ENCODE measurements at places on chromosomes 2 and 18.

DNA sequence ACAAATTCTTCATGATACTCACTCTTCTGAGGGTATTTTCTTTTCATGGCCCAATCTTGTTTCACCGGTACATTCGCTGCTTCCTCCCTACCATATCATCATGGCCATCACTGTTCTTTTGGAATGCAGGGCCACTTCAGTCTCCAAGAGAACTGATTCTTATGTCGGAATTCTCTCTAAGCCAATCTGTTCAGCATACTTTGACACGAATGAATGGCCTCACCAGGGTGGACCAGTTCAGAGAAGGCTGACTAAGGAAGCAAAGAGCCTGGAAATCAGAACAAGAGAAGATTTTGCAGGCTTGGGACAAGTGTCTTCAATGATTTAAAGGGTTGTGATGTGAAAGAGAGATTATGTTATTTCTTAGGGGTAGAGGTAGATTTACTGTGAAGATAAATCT lies 5.0 kb upstream of the EPB41L5 start:
- DNase-seq: no peak

GRCh38 chr2:231001036-231001435 lies 5.1 kb downstream of the SPATA3 start:
- no peak for DNase-seq

GRCh38 chr18:80009661-80010550 lies 21.5 kb upstream of the TXNL4A start:
- no peak for DNase-seq

GRCh38 chr2:110905217-110905616 lies 172.8 kb downstream of the ACOXL start:
- DNase-seq: no peak

DNA sequence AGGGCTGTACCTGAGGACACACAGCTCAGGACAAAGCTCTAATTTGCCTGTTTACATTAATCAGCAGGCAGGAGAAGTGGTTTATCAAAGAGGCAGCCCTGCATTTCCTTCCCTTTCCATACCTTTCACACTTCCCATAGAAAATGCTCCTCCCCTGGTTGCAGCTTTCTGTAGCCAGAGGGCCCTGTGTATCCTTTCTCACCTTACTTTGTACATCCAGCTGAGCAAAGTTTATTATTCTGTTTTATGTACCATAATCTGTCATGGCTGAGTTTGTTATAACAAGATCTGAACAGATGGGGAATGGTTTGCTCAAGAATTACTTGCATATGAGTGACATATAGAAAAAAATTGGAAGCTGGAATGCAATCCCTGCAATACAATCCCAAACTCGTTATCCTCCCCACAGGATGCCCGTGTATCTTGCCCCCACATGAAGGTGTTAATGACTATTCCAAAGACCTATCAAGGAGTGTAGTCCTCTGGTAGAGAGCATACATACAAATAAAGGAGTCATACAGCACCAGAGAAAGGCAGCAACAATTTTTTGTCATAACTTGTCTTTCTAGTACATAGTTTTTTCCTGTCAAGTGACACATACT lies 1025.8 kb upstream of the KLHL29 start:
- no peak for DNase-seq

DNA sequence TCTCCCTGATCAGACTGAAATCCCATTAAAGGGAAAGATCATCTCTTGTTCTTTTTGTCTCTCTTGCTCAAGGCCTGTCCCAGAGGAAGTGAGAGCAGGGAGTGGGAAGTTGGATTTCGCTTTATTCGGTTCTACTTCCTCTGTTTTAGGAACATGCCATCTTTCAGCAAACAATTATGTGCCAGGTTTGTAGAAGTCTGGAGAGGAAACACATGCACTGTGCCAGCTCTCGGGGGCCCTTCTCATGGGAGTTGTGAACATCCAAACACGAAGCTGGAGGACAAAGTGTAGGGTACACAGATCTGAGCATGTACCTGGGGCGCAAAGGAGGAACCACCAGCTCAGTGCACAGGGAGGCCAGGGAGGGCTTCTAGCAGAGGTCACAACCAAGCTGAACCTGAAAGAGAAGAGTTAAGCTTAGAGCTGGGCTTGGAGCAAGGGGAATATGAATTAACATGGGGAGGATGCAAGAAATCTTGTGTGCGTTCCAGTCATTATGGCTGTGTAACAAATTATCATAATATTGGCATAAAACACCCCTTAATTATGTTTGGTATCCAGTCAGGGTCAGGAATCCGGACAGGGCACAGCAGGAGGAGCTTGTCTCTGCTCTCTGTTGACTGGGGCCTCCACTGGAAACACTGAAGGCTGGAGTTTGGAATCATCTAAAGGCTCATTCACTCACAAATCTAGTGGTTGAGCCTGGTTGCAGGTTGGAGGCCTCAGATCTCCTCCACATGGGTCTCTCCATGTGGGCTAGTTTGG lies 128.6 kb downstream of the ZFP36L2 start:
- DNase-seq: no peak

DNA sequence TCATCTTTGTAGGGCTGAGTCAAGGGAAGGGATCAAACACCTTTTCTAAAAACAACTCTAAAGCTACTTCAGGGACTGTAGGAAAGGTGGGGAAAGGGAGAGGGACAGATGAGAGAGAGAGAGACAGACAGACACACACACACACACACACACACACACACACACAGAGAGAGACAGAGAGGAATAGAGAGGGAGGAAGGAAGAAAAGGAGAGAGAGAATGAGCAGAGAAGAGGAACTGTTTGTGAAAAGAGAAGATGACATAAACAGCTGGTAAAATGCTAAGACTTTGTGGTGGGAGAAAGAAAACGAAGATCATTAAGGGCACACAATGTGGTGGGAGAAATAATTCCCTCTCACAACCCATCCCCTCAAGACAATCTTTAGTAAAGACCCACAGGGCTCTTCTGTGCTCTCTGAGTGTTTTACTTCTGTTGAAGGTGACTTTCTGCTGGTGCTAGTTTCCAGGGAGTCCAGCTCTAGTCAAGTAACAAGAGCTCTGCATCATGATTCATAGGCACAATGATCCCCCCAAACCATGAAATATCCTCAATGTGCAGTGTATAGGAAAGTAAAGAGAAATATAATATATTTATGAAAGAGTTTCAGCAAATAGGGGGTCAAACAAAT lies 77.2 kb upstream of the STK17B start:
- DNase-seq: no peak

Data from activated T-cell treated with anti-CD3 and anti-CD28 coated beads, Interleukin-2, amount 50 U/mL, for 1 hour (primary cell).